Right atrium auricular region (tissue), 2 donors: ENCODE measurements at places on chromosomes 12 and 14. TPM values are rescaled to one million over a fixed set of nuclear protein-coding genes. Genes with fewer than 3 reads are reported as not detected.

The HNF1A gene
- not detected for total RNA-seq

The NTF3 gene
- 0.63 TPM for total RNA-seq

The PZP gene
- not detected for total RNA-seq

The CLEC4C gene
- not detected for total RNA-seq

The BMAL2 gene
- total RNA-seq: 1.6 TPM

The GPR84 gene
- total RNA-seq: not detected

The FOXG1 gene
- total RNA-seq: not detected

The FLRT2 gene
- total RNA-seq: 11.9 TPM

The OTUB2 gene
- total RNA-seq: 0.43 TPM

The RIN3 gene
- 6.6 TPM for total RNA-seq

The SLC7A8 gene
- total RNA-seq: 23.7 TPM

GRCh38 chr12:81094718-81095360 lies 17.0 kb downstream of the ACSS3 start:
- DNase-seq: no peak

DNA sequence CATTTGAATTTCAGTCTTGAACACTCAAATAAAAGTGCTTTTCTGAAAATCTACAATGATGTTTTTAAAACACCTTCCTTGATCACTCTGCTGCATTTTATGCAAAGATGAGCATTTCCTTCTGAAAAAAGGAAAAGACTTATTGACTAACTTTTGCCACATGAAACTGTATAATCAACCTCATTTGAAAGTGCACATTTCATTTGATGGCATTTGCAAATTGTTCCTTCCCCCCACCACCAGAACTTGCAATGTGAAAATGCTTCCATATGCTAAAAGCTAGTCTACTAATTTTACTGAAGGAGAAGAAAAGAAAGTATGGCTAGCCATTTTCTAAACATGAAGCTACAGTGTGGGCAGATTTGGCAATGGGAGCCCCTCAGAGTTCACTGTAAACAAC lies 159.2 kb downstream of the RAD51B start:
- no peak for DNase-seq

DNA sequence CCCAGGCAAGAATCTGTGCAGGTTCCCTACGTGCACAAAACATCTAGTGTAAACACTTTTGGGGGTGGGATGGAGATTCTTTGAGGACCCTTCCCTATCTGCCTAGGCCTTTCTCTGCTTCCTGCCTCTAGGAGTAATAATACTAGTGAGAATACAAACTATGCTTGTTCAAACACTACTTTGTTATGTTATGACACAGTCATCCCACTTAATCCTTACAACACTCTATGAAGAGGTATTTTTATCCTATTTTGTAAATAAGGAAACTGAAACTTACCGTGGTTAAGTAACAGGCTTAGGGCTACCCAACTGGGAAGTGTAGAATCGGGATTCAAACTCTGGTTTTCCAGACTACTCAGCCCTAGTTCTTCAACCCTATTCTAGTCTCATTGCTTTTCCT lies 96.5 kb downstream of the KCNA5 start:
- DNase-seq: no peak

GRCh38 chr12:80802652-80803400 lies 86.1 kb downstream of the MYF5 start:
- DNase-seq: no peak

DNA sequence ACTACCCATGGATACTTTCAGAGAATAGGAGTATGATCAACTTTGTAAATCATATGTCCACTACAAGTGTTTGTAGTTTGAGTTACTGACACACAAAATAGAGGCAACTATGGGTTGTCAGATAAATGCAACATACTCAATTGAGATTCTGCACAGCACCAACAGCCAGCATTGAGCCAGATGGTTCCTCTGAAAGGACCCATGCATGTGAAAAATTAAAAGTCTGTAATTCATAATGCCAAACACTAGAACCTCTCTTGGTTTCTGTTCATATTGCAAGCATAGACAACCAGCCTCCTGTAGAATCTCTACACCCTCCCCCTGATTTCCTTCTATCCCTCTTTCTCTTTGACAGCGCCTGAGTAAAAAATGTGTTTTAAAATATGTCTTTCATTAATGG lies 831.0 kb downstream of the C12orf50 start:
- DNase-seq: no peak

DNA sequence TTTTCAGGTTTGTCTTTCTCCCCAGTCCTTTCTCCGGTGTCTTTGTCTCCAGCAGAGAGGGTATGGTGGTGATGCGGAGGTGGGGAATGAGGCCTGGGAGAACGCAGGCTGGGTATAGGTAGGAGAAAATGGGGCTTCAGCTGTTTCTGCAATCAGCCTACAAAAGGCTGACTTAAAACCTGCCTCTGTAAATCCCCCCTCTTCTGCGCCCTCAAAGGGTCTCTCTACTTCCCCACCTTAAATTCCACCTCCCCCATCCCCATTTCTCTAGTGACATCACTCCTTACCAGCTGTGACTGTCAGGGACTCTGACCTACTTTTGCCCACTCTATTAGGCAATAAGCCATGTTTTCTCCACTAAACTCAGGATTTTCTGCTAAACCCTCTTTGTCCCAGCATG lies 8.1 kb upstream of the RIMKLB start:
- no peak for DNase-seq

- no peak for DNase-seq
Observed at GRCh38 chr12:69546693-69547438, 38.4 kb upstream of the CCT2 start.

- no peak for DNase-seq
Observed at GRCh38 chr12:109553483-109553882, 19.8 kb downstream of the MMAB start.

GRCh38 chr12:70399311-70399710 lies 33.2 kb downstream of the KCNMB4 start:
- no peak for DNase-seq

GRCh38 chr12:51897181-51897580 lies 9.3 kb downstream of the ANKRD33 start:
- no peak for DNase-seq

GRCh38 chr14:76112889-76113624 lies 38.7 kb upstream of the GPATCH2L start:
- DNase-seq: no peak

- no peak for DNase-seq
Observed at GRCh38 chr14:49755378-49755777, 12.6 kb upstream of the KLHDC2 start.

DNA sequence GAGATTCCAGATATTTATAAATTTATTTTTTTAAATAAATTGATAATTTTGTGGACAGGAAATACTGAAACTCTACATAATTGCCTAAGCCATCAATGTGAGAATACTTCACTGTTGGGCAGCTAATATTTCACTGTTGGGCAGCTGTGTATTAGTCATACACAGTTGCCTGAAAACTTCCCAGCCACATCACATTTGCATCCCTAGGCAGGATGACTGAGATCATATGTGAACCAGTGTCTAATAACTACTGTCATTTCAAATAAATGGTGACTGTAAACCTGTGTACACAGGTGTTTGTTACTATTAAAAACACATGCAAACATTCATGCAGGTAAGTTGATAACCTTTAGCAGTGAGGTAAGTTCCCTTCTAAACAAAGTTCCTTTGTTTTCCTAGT lies 43.9 kb downstream of the TMTC3 start:
- DNase-seq: no peak

DNA sequence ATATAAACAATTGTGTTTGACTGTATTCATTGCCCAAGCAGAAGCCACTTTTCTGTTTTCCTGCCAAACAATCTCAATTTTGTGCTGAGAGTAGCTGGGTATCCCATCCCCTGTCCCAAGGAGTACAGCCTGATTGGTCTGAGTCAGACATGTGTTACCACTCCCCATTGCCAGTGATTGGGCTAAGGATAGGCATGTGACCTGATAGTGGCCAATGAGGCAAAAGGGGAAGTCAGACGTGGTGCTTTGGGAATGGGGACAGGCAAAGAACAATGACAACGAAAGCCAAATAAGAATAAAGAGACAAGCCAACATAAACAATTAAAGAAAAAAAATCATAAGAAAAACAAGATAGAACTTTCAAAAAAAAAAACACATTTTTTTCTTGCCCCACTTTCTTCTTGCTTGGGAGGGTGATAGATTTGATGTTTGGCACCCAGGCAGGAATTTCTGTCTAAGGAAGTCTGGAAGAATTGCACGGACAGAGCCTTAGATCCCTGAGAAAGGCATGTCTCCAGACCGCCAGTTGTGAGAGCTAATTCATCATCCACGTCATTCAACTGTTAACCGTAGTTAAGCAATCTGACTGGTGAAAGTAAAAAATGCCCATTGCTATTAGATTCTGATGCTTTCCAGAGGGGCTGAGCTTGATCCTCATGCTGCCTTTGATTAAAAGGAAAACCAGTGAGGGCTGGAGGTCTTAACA lies 626.6 kb upstream of the TMEM132C start:
- peak; percentile 78 for DNase-seq

- DNase-seq: no peak
Observed at GRCh38 chr14:38904959-38905358, 198.1 kb downstream of the SEC23A start.

GRCh38 chr12:105418821-105419291 lies 88.4 kb downstream of the C12orf75 start:
- DNase-seq: no peak

GRCh38 chr12:15194456-15195368 lies 26.5 kb downstream of the RERG start:
- no peak for DNase-seq

DNA sequence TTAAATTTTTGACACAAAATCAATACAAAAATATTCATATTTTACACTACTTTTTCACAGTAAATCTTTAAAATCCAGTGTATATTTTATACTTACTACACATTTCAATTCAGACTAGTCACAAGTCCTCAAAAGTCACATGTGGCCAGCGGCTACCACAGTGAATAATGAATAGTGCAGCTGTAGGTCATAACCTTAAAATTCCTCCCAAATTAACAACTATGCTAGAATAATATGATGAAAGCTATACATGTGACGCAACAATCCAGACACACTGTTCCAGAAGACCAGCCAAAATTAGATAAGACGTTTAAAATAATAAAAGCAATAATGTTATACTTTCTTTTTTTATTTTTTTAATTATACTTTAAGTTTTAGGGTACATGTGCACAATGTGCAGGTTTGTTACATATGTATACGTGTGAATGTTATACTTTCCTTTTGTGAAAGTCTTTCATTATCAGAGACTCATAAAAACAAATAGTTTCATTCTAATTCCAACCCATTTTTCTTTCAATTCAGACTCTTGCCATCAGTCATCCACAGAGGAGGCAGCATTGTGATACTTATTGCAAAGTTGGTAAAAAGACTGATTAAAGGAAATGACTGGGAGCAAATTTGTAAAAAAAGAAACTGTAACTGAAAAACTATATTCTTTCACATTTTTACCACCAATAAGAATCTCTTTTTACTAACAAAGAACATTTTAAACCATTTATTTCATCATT lies 67.0 kb downstream of the C2CD5 start:
- no peak for DNase-seq

- DNase-seq: peak; percentile 81
Observed at GRCh38 chr12:10392394-10392930, 2.6 kb upstream of the KLRK1 start.

GRCh38 chr12:95480230-95480629 lies 6.3 kb downstream of the METAP2 start:
- DNase-seq: no peak

DNA sequence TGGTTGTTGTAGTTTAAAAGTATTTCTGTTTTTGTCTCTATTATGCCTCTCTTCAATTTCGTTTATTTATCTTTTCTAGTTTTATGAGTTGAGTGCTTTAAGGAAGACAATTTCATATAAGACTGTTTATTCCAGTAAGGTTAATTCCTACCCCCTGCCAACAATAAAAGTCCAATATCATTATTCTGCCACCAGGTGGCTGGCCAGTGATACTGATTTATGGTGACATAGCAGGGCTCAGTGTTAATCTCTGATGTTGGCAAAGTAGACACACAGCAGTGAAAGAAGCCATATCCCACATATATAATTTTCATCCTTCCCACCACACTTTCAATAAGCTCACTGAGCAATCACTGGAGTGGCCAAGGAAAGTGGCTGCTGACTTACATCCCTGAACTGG lies 69.0 kb upstream of the BMP4 start:
- no peak for DNase-seq

DNA sequence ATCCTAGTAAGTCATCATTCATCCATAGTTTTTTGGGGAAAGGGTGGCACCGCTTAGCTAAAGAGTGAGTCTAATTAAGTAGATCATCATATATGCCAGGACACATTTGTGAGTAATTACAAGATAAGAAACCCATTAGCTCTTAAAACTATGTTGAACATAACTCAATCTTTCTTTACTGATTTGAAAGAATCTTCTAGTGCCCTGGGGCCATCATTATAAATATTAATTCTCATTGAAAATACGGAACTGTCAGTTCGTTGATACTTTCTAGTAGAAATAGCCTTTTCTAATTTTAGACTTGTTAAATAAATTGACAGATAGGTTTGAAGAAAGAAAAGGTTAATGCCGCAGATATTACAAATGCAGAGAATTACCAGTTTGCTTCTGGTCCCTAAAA lies 312.6 kb downstream of the NELL2 start:
- no peak for DNase-seq

- peak; percentile 56 for DNase-seq
Observed at GRCh38 chr14:55123101-55123500, 6.0 kb upstream of the LGALS3 start.

GRCh38 chr12:78101946-78102635 lies 271.4 kb downstream of the NAV3 start:
- DNase-seq: no peak

- DNase-seq: no peak
Observed at GRCh38 chr12:130301559-130301958, 36.1 kb upstream of the PIWIL1 start.

DNA sequence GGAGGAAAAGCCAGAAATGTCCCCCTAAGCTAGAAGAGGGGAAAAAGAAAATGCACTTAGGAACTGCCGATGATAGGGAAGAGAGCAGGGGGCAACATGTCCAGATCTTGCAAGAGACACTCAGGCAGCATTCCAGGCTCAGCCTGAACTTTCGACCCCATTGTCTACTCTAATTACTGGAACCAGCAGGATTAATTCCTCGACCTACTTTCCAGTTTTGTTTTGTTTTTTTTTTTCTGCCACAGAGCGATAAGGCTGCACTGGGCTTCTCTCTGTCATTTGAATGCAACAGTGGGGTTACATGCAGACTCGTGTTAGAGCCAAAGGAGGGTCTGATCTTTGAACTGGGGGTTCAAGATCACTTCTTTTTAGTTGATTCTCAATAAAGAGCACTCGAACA lies 68.7 kb upstream of the MED13L start:
- DNase-seq: no peak

- DNase-seq: no peak
Observed at GRCh38 chr12:49098035-49098451, 3.4 kb upstream of the DHH start.

GRCh38 chr12:63804746-63805145 lies 25.0 kb downstream of the RXYLT1 start:
- no peak for DNase-seq

DNA sequence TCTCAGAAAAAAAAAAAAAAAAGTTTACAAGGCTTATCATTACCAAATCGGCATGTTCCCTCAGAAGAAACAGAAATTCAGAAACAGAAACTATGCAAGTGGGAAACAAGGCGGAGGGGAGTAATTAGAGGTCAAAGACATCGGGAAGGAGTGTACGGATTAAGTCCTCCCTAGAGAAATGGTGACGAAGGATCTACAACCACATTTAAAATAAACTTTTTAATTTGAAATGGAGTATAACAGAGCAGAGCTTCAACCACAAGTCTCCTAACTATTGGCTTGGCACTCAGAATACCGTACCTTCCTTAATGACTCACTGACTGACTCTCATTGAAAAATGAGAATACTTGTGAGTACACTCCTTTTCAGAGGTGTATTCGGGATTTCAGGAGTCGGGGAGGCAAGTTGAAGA lies 908 bp downstream of the ENTPD5 start:
- no peak for DNase-seq

GRCh38 chr12:57753756-57754337 lies 1.1 kb upstream of the MARCHF9 start:
- no peak for DNase-seq
